Activated CD4-positive, alpha-beta T cell treated with anti-CD3 and anti-CD28 coated beads, Interleukin-2, amount 10 ng/mL, durations not matched to agents 7 days and 5 days (primary cell): ENCODE measurements at places on chromosomes 11 and 22.

- no peak for DNase-seq
Observed at GRCh38 chr22:48105259-48105658, 1342.8 kb downstream of the TBC1D22A start.

- DNase-seq: no peak
Observed at GRCh38 chr11:10379022-10379421, 74.1 kb downstream of the ADM start.

GRCh38 chr11:32511926-32512325 lies 71.7 kb upstream of the EIF3M start:
- DNase-seq: no peak

DNA sequence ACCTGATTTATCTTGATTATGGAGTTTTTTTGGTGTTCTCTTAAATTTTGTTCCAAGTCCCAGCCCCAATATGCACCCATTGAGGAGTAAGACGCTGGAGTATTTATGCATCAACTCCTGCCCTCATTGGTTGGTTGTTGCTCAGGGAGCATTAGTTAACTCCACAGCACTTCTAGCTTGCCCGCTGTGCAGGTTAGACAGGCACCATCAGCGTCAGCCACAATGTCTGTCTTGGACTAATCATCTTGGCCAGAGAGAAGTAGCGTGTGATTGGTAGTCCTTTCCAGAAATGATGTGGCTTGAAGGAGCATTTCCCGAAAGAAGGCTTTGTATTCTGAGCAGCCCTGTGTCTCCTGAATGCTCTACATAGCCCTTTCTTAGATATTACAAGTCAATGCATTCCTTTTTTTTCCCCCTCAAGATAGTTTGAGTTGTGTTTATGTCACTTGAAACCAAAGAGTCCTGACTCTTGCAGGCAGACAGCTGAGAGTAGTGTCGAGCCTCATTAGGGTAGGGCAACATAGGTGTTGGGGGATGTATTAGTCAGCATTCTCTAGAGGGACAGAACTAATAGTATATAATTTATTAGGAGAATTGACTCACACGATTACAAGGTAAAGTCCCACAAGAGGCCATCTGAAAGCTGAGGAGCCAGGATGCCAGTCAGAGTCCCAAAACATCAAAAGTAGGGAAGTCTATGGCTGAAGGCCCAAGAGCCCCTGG lies 94.6 kb upstream of the RCN1 start:
- DNase-seq: no peak

GRCh38 chr22:27911330-27911729 lies 7.7 kb downstream of the PITPNB start:
- DNase-seq: no peak

DNA sequence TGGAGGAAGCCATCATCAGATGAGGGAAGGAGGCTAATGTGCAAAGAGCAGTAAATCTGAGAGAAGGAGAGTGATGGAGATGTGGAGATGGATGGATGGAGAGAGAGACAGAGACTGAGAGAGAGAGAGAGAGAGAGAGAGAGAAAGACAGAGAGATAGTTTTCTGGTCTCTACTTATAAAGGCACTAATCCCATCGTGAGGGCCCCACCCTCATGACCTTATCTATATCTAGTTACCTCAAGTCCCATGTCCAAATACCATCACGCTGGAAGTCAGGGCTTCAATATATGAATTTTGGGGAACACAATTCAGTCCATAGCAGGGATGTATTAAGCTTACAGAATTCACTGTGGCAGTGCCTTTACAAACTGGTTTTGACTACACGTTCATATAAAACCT lies 21.2 kb upstream of the ELF5 start:
- no peak for DNase-seq

- DNase-seq: no peak
Observed at GRCh38 chr11:21622995-21623394, 569.9 kb upstream of the ANO5 start.

DNA sequence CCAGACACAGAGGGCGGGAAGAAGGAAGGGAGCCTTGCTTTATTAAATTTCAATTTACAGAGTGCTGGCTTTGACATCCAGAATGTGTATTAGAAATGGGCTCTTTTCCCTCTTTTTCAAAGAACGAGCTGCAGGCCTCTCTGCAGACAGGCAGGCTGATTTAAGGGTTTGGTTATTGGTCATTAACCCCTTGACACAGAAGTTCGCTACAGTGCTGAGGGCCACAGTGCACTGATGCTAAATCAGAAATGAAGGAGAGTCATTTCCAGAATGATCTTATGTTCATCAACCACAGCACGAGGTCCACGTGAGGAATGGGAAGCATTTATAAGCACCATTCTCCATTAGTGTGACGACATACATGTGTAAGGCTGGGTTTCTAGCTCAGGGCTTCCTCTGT lies 51.8 kb downstream of the CSNK2A3 start:
- no peak for DNase-seq

DNA sequence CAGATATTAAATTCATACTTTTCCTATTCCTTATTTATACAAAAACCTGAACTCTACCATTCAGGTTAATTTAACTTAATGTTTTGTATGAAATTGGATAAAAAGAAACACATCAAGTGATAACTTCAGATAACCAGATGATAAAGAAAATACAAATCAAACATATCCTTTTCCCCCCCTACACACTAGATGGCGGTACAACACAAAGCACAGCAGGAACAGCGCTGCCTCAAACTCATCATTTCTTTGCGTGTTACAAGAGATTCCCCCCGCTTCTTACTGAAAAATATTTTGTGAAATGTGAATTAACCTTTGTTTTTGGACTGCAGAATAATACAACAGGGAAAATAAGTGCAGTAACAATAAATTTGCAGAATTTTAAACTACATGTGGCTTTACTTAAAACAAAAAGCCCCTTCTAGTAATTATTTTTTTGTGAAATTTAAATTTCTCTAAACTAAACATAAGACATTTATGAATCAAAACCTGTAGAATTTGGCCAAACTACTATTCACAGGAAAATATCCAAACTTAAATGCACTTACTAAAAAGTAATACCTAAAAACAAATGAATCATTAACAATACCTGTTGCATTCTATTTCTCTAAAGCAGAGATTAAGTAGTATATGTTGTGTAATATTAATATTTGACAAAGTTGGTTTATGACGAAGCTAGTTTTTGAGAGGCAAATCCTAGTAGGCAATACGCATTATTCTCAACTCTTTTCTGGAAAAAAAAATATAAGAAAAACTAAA lies 74.4 kb downstream of the ARHGAP32 start:
- peak; percentile 73 for DNase-seq

DNA sequence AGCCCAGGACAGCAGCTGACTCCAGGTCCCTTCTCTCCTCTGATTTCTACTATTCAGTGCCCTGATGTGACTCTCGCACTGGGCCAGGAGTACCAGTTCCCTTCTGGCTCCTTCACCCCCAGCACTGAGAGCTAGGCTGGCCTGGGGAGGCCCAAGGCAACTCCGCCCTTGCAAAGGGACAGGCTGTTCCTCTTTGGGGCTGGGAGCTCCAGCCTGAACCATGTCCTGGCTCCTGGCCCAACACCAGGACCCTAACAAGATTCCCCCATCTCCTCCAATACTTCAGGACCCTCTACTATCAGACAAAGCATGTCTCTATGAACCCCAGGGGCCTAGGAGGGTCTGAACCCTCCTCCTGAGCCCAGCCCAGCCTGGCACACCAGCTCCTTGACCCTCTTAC lies 12.5 kb downstream of the CREB3L1 start:
- no peak for DNase-seq

GRCh38 chr11:62555464-62556107 lies 9.0 kb upstream of the AHNAK start:
- peak; percentile 82 for DNase-seq

DNA sequence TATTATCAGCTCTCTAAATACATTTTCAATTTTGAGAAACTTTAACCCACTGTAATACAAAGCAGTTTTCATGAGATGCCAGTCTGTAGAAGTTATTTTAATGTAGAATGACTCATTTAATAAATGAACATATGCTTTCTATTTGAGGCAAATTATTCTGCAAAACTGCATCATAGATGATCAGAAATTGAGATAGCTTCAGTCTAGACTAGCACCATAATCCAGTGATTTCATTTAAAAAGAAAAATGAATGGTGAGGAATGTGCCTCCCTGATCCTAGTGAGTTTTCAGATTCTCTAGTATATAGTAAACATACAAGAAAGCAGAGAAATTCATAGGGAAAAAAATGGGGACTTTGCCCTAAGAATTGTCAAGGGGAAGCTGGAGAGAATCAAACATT lies 66.1 kb downstream of the OR5AK2 start:
- no peak for DNase-seq

DNA sequence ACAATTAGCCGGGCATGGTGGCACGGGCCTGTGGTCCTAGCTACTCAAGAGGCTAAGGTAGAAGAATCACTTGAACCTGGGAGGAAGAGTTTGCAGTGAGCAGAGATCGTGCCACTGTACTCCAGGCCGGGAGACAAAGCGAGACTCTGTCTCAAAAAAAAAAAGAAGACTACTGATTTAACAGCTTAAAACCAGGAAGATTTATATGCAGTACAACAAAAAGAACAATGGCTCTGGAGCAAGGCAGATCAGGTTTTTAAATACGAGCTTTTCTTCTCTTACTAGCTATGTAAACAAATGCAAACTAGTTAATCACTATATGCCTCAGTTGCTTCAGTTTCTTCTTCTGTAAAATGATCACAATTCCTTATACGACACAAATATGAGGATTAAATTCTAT lies 6.9 kb downstream of the FAM168A start:
- DNase-seq: no peak

DNA sequence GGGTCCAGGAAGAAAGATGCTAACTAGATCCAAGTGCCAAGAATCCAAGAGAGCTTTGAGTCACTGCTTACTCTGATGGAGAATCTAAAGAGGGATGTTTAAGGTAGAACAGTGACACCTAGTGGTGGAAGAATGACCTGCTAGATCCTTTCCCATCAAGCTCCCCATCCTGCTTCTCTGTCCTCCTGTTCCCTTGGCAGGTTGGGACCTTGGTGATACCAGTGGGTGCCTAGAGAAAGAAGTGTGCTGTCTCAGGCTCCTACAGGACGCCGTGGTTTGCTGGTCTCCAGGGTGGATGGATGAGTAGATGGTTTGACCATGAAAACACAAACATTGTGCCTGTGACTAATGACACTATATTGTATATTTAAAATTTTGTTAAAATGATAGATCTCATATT lies 383.7 kb downstream of the TMEM135 start:
- DNase-seq: peak; percentile 51

GRCh38 chr11:86219311-86220193 lies 25.0 kb upstream of the EED start:
- no peak for DNase-seq

GRCh38 chr11:40797981-40798380 lies 661.5 kb downstream of the LRRC4C start:
- DNase-seq: no peak

DNA sequence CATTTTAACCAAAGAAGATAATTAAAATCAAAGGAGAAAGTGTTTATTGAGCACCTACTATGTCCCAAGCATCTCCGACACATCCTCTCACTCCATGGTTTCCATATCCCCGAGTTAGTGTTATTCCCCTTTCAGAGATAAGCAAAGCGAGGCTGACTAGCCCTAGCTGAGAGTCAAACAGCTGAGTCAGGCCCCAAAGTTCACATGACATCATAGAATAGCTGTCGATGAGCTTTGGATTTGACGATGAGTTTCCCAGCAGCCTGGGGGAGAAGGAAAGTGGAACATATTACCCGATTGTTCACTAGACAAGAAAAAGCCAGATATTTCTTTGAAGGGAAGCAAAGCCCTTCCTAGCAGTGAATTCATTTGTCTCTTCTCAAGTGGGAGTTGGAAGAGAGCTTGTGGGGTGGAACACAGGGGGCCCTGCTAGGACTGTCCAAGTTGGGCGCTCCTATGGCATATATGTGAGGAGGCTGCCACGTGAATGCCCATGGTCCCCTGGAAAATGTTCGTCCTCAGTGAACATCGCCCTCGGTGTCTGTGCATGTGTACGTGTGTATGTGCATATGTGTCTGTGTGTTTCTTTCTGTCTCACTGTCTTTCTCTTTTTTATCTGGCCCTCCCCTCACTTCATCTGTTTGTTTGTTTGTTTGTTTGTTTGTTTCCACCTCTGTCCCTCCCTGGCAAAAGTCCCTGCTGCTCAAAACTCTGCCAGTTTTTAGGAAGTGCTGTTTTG lies 493 bp upstream of the CYTH4 start:
- no peak for DNase-seq

DNA sequence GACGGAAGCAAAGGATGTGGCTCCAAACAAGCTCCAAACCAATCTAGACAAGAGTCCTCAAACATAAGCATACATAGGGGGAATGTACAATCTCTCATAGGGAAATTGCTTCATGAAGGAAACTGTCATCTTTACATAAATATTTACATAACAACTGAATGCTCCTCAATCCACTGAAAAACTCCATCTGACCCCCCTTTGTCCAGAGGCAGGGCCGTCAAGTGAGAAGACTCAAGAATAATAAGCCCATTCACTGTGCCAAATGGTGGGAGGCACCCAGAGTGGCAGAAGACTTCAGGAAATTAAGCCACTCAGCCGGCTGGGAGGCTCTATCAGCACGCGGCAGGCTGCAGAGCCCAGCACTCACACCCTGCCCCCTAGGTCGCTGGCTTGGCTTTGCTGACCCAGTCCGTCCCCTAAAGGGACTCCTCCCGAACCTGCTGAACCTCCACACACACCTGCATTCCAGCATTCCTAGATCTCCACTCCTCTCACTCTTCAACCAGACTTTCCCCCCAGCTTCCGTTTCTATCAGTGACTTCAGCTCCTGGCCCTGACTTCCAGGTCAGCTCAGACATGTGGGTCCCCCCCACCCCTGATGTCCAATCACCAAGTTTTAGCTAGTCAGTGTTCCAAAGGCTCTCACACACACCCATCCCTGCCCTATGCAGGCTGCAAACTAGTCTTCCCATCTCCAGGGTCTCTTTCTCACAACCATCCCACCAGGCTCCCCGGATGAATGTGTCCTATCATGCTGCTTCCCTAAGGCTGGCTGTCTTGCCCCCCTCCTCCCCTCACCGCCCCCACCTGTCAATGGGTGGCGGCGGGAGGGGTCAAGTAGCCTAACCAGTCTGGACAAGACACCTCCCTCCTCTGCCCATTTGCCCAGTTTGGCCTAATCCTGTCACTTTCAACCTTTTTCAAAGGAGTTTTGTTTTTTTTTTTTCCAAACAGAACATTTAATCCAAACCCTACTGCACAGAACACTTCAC lies 11.3 kb downstream of the VPS37C start:
- DNase-seq: no peak

DNA sequence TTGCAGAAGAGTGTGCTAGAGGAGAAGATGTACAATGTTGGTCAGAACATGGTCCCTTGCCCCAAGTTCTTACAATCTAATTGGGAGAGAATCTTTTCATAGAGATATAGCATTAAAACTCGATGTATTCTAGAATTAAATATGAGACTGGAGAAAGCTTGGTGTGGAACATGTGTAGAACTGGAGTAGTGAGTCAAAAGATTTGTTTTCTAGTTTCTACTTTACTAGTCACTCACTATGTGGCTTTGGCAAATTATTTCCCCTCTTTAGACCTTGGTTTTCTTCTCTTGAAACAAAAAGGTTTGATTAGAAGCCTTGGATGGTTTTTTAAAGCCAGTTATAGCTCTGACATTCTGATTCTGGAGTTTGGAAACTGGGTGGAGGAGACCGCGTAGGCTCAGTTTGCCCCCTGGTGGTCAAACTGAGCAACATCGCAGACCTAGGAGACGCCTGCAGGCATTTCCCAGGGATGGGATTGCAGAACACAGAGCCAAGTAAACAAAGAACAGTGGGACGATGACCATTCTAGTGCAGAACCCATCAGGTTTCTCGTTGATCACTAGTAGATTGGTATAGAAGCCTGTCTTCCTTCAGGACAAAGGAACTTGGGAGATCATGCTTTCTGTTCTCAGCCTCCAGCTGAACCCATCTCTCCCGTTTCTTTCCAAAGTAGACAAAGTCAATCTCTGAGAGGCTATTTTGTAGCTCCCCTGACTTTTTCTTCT lies 8.5 kb upstream of the CHRDL2 start:
- peak; percentile 52 for DNase-seq
